ENCODE measurements at places on chromosomes 6 and 20.

DNA sequence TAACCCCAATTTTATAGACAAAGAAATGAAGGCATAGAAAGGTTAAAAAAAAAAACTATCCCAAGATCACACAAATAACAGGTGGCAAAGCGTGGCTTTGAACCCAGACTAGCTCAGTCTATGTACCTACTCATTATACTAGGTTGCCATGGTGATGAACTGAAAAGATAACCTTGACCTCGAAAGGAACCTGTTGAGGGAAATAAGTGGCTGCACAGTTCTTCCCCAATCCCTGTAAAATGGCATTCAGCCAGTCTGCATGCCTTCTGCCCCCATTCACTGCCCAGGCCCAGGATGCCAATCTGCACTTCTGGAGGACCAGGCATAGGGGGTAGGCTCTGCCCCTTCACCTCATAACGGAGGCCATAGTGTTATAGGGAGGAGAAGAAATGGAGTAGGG lies 295.2 kb downstream of the PTPRT start:
- no peak for DNase-seq

- DNase-seq: no peak
Observed at GRCh38 chr6:125674230-125674629, 75.2 kb upstream of the HEY2 start.

GRCh38 chr6:150881911-150882481 lies 16.5 kb downstream of the MTHFD1L start:
- DNase-seq: no peak

- peak; percentile 23 for DNase-seq
Observed at GRCh38 chr6:32837651-32838113, 857 bp downstream of the TAP2 start.

DNA sequence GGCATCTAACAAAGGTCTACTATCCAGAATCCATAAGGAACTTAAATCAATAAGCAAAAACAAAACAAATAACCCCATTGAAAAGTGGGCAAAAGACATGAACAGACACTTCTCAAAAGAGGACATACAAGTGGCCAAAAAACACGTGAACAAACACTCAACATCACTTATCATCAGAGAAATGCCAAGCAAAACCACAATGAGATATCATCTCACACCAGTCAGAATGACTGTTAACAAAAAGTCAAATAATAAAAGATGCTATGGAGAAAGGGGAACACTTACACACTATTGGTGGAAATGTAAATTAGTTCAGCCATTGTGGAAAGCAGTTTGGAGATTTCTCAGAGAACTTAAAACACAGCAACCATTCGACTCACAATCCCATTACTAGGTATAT lies 19.4 kb upstream of the VNN1 start:
- DNase-seq: no peak

DNA sequence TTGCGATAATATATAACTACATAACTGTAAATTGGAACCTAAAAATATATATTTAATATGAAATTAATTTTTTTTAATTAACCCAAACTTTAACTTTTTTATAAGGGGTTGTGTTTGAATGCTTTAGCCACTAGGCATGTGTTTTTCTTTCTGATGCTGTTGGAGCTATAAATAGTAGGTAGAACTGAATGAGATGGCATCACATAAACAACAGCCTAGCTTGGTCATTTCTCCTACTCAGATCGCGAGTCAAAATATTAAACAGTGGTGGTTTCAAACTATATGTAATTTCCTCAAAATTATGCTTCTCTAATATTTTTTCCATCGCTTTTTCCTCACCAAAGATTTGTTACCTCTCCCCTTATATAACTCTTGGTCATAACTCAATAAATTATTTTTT lies 243.2 kb downstream of the ARID1B start:
- DNase-seq: no peak

DNA sequence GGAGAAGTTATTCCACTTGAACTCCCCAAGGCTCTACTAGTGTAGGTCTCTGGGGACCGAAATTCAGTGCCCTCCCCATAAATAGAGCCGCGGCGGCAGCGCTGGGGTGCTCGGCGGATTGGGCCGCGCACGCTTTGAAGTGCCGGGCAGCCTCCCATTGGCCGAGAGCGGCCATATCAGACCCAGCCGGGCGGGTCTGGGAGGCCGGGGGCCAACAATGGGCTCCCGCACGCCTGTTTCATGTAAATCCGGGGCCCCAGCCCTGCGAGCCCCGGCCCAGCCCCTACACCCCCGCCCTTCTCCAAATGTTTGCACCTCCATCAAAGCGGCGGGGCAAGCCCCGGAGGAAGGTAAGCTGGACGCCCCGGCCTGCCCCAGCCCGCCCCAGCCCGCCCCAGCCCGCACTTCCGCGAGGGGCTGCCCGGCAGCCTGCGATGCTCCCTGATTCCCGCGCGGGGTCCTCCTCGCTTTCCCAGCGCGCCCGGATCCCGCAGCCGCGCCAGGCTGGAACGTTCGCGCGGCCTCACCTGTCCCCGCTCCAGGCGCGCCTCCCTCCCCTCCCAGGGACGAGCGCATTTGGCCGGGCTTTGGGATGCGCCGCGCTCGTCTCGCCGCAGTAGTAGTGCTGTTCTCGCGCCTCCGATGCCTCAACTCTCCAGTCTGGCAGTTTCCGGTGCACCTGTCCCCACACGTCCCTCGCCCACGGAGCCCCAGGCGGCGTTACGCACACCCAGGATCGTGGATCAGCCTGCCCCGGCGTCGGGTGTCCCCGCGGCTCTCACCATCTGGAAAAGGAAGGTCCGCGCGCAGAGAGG lies at the start of gene TBXT:
TSS of gene TBXT (minus strand) at position 51 of the 815 bp plus-strand sequence. CDS start 260 bp downstream, outside the sequence.
- DNase-seq: peak; percentile 32

GRCh38 chr6:23775127-23775526 lies 350.9 kb upstream of the NRSN1 start:
- no peak for DNase-seq

- DNase-seq: no peak
Observed at GRCh38 chr6:5238336-5238735, 22.4 kb downstream of the LYRM4 start.

GRCh38 chr6:166494757-166495486 lies 91.6 kb downstream of the RAMACL start:
- no peak for DNase-seq

DNA sequence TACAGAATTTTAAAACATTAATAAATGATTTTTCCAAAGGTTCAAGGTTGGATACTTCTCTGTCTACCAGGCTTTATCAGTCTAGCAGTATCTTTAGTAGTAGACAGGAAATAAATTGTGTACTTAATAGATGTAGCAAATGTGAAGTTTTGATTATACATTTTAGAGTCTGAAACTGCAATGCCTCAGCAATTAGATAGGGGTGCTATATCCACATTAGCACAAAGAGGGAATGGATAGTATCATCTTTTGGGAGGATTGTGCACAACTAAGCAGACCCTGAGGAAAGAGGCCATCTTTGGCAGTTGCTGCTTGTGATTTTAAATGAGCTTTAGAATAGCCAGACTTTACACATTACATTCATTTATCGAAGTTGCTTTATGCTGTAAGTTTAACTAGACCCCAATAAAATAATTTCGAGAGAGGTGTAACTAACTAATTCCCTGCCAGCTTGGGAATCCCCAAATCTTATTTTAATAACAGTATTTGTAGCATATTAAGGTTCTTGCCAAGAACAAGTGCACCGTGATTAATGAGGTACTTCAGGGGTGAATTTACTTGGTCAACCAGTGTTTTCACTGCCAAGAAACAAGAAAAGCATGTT lies 2.8 kb downstream of the KCNQ5 start:
- no peak for DNase-seq

DNA sequence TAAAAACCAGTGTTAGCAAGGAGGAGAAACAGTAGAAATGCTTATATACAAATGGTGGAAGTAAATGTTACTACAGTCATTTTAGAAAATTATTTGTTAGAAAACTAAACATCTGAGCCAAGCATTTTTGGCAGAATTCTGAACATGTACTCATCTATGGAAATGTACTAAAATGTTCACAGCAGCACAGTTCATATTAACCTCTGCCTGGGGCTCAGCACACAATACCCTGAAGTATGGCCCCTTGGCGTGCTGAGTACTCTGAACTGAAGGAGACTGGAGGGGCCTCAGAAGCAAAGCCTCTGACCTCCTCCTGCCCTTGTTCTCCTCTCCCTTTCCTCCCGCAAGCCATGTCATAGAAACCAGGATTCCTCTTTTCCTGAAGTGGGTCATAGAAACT lies 66.2 kb upstream of the RALGAPA2 start:
- DNase-seq: no peak

DNA sequence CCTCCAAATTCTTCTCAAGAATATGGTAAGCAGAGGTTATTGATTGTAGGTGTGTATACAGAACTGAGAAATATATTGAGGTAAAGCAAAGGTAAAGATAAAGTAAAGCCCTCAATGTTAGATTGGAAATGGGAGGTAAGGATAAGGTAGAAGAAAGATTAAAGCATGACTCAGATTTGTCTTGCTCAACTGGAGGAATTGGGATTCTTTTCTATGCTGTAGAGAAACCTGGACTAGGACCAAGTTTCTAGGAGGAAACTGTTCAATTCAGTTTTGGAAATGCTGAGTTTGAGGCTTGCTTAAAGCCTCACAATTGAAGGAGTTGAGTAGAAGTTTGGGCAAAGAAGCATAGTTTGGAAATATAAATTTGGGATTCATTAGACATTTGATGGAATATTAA lies 634.0 kb upstream of the PTCHD4 start:
- DNase-seq: no peak

DNA sequence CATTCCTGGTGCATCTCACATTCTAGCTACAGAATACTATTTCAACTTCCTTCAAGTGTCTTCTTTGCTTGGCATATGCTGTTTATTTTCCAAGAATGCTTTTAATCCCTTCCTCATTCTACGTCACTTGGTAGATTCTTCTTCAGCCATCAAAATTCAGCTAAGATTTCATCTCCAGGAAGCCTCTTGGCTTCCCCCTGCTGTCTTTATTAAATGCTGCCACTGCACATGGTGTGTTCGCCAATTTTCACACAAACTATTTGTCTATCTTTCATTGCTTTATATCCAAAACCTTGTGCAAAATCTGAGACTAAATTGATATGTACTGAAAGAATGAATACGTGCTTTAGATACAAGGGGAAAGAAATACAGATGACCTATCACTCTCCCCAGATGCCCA lies 253.0 kb downstream of the RFPL4B start:
- no peak for DNase-seq

GRCh38 chr20:61027218-61027617 lies 224.8 kb upstream of the CDH4 start:
- no peak for DNase-seq

DNA sequence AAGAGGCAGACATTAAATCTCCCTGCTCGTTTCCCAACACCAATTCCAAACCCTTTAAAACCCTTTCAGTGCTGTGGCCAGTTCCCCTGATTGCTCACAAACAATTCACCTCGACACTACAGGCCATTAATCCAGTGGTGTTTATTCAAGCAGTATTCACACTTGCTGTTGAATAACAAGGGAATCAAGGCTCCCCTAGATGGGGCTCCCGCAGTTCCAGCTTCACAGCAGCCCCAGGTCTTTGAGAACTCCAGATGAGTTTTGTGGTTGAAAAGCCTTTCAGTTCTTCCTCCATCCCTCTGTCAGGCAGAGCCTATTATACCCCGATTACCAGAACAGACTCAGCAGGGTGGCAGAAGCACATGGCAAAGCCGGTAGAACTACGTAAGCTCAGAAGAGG lies 36.2 kb downstream of the JAG1 start:
- no peak for DNase-seq

- DNase-seq: no peak
Observed at GRCh38 chr6:67219346-67219745, 1415.7 kb upstream of the ADGRB3 start.

DNA sequence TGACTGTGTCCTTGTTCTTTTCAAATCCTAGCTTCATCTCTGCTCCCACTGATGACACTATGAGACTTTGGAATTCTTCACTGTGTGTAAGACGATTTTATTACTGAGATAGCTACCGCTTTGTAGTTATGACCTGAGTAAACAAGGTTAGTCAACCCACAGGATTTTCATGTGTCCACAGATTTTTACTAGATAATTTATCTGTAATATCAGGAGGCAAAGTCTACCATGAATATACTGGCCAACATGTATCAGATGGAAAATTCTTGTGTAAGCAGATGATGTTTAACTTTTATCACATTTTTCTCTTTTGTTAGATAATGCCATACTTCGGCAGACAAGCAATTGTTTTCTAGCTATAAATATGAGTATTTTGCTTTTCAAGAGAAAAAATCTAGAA lies 119.8 kb downstream of the SGK1 start:
- no peak for DNase-seq

DNA sequence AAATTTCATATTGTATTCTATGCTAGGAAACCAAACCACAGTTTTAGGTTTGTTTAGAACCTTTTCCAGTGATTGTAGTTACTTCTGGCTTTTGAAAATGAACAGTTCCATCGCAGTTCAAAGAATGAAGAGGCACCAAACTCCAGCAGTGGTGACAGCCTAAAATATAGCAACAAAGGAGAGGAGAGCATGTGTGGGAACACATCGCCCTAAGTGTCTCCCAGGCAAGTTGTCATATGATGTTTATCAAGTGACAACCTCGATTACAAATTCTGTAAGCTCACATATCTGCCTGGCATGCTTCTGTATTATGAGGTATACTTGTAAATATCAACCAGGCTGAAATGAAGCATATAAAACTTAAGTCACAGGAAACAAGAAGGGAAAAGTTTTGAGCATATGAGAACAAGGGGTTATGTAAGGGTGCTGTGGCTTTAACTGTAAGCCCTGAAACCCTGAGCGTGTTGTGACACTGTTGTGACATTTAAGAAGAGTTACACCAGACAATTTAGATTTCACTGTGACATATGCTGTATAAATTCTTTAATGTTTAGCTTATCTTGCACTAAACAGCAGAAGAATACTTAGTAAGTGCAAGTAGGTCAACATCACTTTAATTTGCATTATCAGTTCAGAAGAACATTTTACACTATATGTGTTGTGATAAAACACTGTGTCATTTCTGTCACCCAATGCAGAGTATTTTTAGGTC lies 29.1 kb upstream of the FBXL4 start:
- DNase-seq: no peak

GRCh38 chr6:154951345-154952200 lies 43.5 kb upstream of the TIAM2 start:
- peak; percentile 49 for DNase-seq

- DNase-seq: no peak
Observed at GRCh38 chr6:137678451-137678850, 184.3 kb upstream of the OLIG3 start.

- no peak for DNase-seq
Observed at GRCh38 chr6:17869753-17870050, 117.7 kb downstream of the KIF13A start.

GRCh38 chr20:8431538-8432434 lies 299.7 kb downstream of the PLCB1 start:
- DNase-seq: no peak

DNA sequence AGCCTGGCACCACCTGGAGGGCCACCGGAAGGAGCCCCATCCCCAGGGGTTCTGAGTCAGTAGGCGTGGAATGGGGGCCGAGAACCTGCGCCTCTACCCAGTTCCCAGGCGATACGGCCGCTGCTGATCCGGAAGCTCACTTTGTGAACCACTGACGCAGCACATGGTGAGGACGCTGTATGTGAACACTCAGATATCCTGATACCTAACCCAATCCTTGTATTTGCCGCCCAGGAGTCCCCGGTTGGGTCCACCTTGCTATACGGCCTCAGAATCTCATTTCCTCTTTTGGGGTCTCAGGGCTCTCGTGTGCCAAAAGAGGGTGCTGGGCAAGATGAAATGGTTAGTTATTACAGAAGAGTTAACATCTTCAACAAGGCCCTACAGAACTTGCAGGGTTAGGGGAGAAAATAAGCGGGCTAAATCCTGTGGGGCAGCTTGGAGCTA lies 604 bp upstream of the RAB5IF start:
- peak; percentile 69 for DNase-seq
